ENCODE measurements at places on chromosomes 16 and 17.

- DNase-seq: no peak
These were observed 7.9 kb upstream of the SOST start for GRCh38 chr17:43766413-43767052.

DNA sequence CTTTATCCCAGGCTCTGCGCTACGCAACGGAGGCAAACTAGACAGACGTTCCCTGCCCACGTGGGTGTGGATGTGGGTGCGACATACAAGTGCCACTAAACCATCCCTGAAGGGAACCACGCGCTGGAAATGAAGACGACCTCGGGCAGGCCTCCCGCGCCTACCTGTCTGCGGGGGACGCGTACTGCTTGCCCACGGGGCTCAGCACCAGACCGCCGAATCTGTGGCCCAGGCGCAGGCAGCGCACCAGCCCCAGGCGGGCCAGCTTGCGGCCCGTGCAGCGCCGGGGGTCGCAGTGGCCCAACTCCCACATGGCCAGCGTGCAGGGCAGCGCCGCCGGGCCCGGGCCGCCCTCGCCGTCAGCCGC lies 480 bp downstream of the TSR3 start:
- no peak for DNase-seq

DNA sequence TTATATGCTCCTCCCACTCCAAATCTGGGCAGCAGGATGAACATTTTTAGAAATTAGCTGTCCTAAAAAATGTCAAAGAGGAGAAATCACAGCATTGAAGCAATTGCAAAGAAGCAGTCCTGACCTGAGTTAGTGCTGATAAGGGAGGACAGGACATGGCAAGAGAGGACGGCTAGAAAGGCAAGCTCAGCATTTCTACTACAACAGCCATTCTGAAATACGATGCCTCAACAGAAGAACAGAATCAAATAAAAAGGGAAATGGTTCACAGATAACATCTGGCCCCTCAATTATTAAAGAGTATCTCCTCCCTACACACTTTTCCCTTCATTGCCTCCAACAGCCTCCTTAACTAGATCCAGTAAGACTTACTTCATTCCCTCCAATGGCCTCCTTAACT lies 18.3 kb downstream of the VPS53 start:
- DNase-seq: no peak

DNA sequence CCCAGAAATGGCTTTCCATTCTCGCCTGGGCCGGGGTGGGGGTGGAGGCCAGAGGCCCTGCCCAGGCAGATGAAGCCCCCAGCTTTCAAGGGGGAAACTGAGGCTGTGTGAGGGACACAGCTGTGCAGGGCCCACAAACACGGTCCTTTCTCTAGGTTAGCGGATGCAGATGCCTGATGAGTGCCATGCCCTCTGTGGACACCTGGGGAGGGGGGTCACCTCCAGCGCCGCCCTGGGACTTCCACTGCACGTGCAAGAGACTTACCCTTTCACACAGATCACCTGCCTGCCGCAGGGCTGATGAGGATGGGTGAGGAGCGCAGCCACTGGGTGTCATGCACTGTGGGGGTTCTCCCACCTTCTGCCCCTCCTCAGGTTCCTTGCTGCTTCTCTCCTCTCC lies 2.6 kb upstream of the ANTKMT start:
- no peak for DNase-seq

- no peak for DNase-seq
These were observed 8.4 kb upstream of the CLDN9 start for GRCh38 chr16:3004319-3004718.

- DNase-seq: no peak
These were observed 12.3 kb upstream of the SEPHS2 start for GRCh38 chr16:30457743-30458560.
